ENCODE measurements at places on chromosomes 5 and 9.

DNA sequence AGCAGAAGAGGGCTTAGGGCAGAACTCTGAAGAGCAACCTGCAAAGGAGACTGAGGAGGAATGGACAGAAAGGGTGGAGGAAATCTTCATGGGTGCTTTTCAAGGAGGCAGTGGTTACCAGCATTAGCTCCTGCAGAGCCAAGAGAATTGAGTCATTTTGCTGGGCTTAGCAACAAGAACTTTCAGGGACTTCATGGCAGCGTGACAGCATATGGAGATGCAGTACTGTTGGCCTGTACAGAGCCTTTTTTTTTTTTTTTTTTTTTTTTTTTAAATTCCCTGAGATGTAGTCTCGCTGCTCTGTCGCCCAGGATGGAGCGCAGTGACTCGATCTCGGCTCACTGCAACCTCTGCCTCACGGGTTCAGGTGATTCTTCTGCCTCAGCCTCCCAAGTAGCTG is 296.0 kb upstream of the DMRT1 start:
- no peak for DNase-seq

DNA sequence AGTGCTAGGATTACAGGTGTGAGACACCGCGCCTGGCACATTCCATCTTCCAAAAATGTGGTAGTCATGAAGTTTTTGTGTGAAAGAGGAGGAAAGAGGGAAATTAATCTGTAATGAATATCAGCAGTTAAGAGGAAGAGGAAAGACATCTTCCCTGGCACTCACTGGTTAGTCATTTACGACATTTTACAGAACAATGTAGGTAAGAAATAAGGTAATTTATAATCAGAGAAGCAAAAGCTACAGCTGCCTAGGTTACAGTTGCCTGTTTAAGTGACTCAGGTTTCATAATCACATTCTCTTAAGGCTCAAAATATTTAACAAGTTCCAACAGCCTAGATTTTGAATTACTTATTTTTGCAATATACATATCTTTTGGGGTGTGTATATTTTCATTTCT is 26.9 kb downstream of the CNOT6 start:
- no peak for DNase-seq

- DNase-seq: no peak
Observed at GRCh38 chr9:132090771-132091170, 11.1 kb upstream of the MED27 start.

- DNase-seq: no peak
Observed at GRCh38 chr5:108084105-108084504, 297.8 kb downstream of the FBXL17 start.

DNA sequence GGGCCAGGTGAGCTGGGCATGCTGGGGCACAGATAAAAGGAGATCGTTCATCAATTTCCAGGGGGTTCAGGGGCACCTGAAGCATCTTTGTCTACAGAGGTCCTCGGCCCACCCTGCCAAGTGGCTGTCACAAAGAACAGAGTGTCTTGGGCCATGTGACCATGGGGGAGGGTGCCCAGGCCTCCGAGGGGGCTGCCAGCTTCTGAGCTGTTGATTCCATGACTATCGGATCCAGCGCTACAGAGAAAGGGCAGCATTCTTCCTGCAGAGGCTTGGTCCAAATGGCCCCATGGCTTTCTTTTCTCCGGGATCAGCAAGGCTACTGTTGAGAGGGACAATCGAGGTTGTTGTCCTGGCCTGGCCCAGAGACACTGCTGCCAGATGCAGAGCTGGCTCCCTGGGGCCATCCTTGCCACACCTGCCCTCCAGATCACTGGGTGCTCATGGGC is 289.2 kb downstream of the ZSWIM6 start:
- DNase-seq: no peak

- DNase-seq: no peak
Observed at GRCh38 chr9:78269784-78270183, 27.1 kb upstream of the PSAT1 start.

GRCh38 chr5:77957-78804 is 13.8 kb upstream of the PLEKHG4B start:
- peak; percentile 34 for DNase-seq

GRCh38 chr5:157107508-157107907 is 1.3 kb downstream of the HAVCR2 start:
- no peak for DNase-seq

- no peak for DNase-seq
Observed at GRCh38 chr5:180291234-180291940, 496 bp downstream of the MAPK9 start.

DNA sequence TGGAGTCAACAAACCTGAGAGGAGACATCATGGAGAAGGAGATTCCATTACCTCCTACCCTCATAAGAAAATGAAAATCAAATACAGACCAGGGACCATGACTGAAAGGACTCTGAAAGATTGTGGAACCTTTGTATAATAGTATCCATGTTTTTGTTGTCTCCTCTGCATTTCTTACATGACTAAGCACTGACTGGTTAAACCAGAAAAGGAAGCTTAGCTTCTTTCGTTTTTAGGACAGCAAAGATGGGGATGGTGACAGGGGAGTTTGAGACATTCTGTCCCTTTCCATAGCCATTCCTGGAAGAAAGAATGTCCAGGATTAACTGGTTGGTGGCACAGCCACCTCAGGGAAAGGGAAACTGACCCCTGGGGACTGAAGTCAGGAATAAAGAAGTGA is 22.2 kb downstream of the ITGA1 start:
- no peak for DNase-seq

- DNase-seq: no peak
Observed at GRCh38 chr9:129552064-129552463, 68.8 kb downstream of the C9orf50 start.

DNA sequence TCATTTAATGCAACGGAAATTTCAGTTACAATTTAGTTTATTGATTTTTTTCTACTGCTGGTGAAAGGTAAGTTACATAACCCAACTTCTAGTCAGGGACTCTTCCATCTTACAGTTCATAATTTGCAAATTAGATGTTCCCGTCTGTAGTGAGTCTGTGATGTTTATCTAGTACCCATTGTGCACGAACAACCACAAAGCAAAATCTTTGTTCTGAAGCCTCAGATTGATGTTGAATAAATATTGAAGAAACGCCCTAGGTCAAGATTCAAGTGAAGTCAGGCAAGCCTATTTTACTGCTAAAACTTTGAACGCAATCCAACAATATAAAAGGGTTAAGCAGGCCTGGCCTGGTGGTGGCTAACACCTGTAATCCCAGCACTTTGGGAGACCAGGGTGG is 43.1 kb downstream of the BASP1 start:
- no peak for DNase-seq

DNA sequence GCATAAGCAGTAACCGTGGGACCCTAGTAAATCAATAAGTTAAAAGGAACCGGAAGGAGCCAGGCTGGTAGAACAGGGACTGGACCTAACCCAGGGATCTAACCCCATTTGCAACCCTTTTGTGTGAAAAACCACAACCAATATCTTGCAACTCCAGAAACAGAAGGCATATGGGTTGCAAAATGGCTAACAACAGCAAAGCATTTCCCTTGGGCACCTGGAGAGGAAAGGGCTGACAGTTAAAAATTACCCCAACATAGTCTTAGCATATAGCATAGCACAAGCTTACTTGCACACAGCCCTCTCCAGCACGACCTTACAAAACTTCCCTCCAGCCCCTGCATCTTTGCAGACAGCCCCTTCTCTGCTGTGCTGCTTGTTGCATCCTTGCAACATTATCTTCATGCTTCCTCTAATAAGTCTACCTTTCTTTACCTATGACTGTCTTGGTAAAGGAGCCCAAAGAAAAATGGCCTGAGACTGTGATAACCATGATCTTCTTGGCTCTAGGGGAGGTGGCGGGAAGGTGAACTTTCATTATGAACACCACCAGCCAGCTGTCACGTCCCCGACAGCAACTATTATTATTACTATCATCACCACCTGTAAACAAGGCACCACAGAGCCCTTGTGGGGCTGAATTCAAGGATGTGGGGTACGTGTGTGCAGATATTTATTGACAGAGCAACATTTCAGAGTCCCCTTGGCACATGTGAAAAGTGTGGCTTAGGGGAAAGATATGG is 49.8 kb downstream of the PRRC1 start:
- DNase-seq: no peak

DNA sequence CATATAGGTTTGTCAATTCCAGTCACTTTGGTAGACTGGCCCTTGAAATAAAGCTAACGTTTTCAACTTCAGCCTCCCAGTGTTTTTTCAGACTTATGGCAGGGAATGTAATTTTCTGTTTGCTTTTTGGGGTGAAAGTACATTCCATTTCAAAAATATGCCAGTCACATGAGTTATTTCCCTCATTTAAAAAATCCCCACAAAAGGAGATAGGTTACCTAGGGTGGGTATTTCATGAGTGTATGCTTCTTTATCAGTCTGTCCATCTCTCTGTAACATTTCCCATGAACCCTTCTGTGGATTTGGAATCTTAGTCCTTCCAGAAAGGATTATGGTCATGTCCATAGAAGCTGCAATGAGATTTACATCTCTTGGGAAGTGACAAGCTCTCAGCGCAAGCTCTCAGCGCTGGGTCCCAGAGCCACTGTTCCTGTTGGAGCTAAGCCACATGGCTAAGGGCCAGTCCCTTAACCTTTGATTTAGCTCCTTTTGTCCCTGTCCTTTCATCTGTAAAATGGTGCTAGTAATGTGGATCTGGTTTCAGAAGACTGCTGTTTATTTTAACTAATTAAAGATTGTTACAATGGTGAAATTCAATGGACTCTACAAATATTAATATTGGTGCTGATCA is 294.9 kb downstream of the NR3C1 start:
- no peak for DNase-seq

GRCh38 chr9:2132484-2133082 is 117.4 kb downstream of the SMARCA2 start:
- DNase-seq: no peak

DNA sequence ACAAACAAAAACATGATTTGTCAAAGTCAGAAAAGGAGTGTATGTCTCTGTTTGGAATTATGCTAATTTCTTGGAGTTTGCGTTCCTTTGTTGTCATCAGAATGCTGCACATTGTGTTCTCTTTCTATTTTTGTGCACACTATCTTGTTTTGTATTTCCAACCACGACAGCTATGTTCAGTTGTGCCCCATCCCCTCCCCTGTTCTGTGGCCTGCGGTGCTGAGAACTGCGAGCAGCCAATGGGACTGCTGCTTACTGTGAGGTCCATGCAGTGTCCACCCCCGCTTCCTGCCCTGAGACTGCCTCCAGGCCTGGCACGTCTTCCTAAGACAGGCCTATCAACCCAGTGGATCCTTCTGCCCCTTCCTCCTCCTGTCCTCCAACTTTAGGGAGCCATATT is 76.8 kb downstream of the PALM2AKAP2 start:
- DNase-seq: no peak

DNA sequence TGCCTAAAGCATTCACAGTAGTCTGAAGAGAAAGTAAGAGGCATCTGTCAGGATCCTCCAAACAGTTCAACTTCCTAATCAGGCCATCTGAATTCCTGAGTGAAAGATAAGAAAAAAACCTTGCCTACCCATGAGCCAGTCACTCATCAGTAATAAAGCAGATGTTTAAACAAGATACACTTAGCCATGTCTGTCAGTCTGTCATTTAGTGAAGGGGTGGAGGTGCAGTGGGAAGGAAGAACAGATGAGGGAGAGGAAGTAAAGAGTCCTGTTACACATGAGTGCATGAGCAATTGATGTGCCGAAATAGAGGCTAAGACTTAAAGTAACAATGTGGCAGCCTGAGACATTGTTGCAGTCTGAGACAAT is 29.9 kb upstream of the DMRTA1 start:
- no peak for DNase-seq

- DNase-seq: no peak
Observed at GRCh38 chr5:14415698-14416074, 165.9 kb upstream of the OTULINL start.

DNA sequence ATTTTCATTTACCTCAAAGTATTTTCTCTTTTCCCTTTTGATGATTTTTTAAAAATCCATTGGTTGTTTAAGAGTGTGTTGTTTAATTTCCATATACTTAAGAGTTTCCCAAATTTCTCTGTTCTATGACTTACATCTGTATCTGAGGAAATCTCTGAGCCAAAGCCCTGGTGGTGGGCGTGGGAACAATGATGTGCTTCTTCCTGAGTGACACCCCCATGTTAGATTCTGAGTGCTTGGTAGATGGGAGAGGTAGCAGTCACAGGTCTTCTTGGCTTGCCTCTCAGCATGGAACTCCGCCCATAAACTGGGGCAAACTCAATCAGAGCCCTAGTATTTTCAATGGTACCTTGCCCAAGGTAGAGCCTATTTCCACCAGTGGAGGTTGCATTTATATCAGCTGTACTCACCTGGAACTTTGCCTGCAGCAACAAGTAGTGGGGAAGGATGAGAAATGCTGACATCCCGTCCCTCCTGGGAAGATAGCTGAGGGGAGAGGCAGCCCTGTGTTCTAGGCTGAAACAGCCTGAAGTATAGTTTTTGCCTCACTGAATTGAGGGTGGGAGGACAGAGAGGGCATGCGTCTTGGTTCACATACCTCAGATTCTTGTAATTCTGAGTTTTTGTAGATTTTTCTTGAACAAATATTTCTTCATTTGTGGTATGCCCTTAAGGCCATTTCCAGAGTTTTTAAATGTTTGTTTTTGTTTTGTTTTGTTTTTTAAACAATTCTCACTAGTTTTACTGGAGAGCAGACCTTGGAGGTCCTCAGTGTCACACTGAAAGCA is 26.4 kb downstream of the C9orf43 start:
- DNase-seq: no peak

GRCh38 chr5:73687357-73687756 is 61.4 kb downstream of the ARHGEF28 start:
- no peak for DNase-seq

DNA sequence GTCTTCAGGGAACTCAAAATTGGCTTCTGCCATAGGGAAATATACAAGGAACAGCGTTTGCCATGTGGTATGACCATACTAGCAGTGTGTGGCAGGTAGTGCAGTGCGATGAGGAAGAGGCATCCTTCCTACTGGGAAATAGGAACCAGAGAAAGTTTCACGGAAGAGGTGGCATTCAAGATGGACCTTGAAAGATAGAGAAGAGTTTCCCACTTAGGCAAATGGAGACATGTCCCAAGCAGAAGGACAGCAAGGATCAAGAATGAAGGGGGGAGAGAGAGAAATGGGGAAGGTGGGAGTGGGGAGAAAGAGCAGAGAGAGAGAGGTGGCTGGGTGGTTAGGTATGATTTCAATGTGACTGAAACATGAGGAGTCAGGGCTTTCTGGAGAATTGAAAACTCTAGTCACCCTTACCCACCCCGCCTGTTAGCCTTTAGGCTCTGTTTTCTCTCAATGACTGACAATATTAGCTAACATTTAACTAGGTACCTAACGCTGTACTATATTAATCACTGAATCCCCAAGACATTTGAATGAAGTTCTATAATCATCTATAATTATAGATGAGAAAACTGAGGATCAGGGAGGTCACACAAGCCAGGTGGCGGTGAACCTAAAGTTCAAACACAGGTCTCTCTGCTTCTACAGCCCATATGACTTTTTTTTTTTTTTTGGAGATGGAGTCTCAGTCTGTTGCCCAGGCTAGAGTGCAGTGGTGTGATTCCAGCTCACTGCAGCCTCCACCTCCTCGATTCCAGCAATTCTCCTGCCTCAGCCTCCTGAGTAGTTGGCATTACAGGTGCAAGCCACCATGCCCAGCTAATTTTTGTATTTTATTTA is 171.3 kb downstream of the NR3C1 start:
- no peak for DNase-seq

All from mesothelial cell of epicardium (in vitro differentiated cells).